ENCODE measurements at places on chromosomes 12 and 14. TPM values are rescaled to one million over a fixed set of nuclear protein-coding genes. Genes with fewer than 3 reads are reported as not detected.

MGST1 gene
- 123 TPM for total RNA-seq

SMCO2 gene
- total RNA-seq, result 0.17 TPM

RIPK3 gene
- 2.9 TPM for total RNA-seq

TOMM20L gene
- not detected for total RNA-seq

C12orf50 gene
- total RNA-seq, result 0.17 TPM

Data from smooth muscle cell of trachea (primary cell).